ENCODE measurements at places on chromosomes 3 and 15. TPM values are rescaled to one million over a fixed set of nuclear protein-coding genes. Genes with fewer than 3 reads are reported as not detected.
A peak's percentile ranks its signal among the peaks of the same experiment; 100 is the strongest.

- H3K4me3 ChIP-seq = no peak overlapping the region
- H3K4me1 ChIP-seq = no peaks in the 10 kb centered on the region
- H3K27me3 ChIP-seq = no peaks in the 10 kb centered on the region
Observed at GRCh38 chr15:87522997-87523396, 733.5 kb downstream of the NTRK3 start.

DNA sequence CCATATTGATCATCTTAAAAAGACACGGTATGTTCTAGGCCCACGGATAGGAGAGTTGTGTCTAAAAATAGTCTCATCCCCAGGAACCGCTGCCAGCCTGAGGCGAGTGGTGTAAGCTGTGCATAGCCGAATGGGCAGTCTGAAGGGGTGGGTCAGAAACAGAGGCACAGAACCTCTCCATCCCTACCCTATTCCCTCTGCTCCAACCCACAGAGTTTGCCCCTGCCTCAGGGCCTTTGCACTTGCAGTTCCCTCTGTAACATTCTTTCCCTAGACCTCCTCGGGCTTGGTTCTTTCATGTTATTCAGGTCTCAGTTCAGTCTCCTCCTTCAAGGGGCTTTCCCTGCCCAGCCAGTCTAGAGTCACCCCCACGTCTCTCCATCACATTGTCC lies 4.8 kb downstream of the SCN5A start:
- no peak overlapping the region for H3K4me3 ChIP-seq
- H3K27ac ChIP-seq = no peak overlapping the region

GRCh38 chr3:169071003-169071402 lies 592.5 kb downstream of the MECOM start:
- no peaks in the 10 kb centered on the region for H3K36me3 ChIP-seq
- H3K27ac ChIP-seq = no peak overlapping the region
- H3K27me3 ChIP-seq = no peaks in the 10 kb centered on the region
- no peak overlapping the region for H3K4me3 ChIP-seq
- no peaks in the 10 kb centered on the region for H3K4me1 ChIP-seq

GRCh38 chr3:48915296-48915695 lies 3.3 kb upstream of the ARIH2 start:
- peaks cover 12% of the 10 kb centered on the region for H3K4me1 ChIP-seq
- no peak for DNase-seq

DNA sequence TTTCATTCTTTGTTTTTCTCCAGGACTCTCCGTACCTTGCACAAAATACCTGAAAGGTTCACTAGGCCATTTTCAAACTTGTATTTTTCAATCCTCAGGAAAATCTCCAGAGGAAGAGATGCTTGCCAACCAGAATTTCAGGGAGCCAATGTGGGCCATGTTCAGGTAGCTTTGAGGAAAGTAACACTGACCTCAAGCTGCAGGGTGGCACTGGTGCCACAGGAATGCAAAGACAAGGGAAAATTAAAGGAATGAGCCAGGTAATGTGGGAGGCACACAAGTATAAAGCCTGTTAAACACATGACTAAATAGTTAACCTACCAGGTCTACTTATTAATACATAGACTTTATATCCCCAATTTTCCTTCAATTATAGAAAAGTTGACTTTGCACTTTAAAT lies 51.9 kb upstream of the GAP43 start:
- H3K36me3 ChIP-seq = peaks cover 3% of the 10 kb centered on the region
- no peaks in the 10 kb centered on the region for H3K4me1 ChIP-seq
- DNase-seq = no peak
- peaks cover 14% of the 10 kb centered on the region for H3K27me3 ChIP-seq
- H3K27ac ChIP-seq = no peak overlapping the region

Gene EIF2A
- total RNA-seq = 132 TPM

- no peaks in the 10 kb centered on the region for H3K36me3 ChIP-seq
- peaks cover 7% of the 10 kb centered on the region for H3K4me1 ChIP-seq
Observed at GRCh38 chr3:43953380-43953779, 262.6 kb downstream of the ABHD5 start.

DNA sequence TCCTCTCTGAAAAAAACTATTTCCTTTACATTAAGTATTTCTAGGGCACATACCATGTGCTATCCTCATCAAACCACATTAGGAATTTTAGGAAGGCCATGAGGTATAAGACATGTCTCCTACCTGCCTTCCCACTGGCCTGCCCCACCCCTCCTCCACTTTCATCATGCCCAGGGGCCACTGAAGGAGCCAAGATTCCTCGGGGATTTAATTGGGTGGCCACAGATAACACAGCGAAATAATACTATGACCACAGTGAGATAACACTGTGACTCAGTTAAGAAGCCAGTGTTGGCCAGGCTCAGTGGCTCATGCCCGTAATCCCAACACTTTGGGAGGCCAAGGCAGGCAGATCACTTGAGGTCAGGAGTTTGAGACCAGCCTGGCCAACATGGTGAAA lies 9.8 kb upstream of the BMF start:
- H3K36me3 ChIP-seq = no peaks in the 10 kb centered on the region
- peaks cover 14% of the 10 kb centered on the region for H3K27me3 ChIP-seq
- H3K4me3 ChIP-seq = no peak overlapping the region
- H3K4me1 ChIP-seq = peaks cover 9% of the 10 kb centered on the region
- H3K27ac ChIP-seq = no peak overlapping the region

Gene ADAMTS17
- total RNA-seq = 8.1 TPM

- H3K36me3 ChIP-seq = no peaks in the 10 kb centered on the region
- no peak overlapping the region for H3K4me3 ChIP-seq
- no peak for DNase-seq
- H3K4me1 ChIP-seq = no peaks in the 10 kb centered on the region
Observed at GRCh38 chr3:181683563-181683962, 28.2 kb upstream of the SOX2 start.

Gene CFAP161
- not detected for total RNA-seq

- peaks cover 7% of the 10 kb centered on the region for H3K4me1 ChIP-seq
- peak overlapping the region; percentile 39 for H3K27ac ChIP-seq
- H3K4me3 ChIP-seq = no peak overlapping the region
- peaks cover 5% of the 10 kb centered on the region for H3K36me3 ChIP-seq
- DNase-seq = no peak
- no peaks in the 10 kb centered on the region for H3K27me3 ChIP-seq
Observed at GRCh38 chr15:51718219-51718618, 19.2 kb downstream of the LYSMD2 start.

DNA sequence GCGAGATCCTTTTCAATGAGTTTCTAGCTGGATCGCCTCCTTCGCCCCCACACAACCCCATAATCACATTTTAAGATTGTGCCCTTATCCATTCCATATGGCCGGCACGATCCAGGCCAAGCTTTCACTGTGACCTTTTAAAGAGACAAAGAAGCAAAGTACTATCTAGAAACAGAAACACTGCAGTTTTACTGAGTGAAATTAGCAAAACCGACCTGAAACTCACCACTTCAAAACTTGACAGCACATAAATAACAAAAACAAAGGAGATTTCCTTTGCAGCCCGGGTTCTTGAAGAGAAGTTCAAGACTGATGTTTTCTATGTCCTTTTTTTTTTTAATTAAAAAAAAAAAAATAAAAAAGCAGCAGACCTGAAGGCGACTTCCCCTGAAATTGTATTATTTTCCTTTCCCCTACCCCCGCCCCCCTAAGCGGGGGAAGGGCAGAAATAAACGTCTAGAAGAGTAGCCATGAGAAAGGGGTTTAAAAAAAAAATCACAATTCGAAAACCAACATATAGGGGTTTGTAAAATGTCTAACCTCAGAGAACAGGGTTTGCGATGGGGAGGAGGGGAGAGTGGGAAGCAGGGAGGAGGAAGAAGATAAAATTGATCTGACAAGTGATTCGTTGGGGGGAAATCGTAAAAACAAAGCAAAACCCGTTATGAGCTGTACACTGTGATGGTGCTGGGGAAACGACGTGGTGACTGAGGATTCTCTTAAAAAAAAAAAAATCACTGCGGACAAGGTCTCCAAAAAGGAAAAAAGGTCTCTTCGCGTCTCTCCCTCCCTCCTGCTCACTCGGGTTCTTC lies 1.5 kb downstream of the SATB1 start:
- H3K27me3 ChIP-seq = no peaks in the 10 kb centered on the region
- DNase-seq = no peak
- peaks cover 46% of the 10 kb centered on the region for H3K4me1 ChIP-seq
- peaks cover 5% of the 10 kb centered on the region for H3K36me3 ChIP-seq
- H3K4me3 ChIP-seq = peak overlapping the region; percentile 97

- no peaks in the 10 kb centered on the region for H3K36me3 ChIP-seq
- peaks cover 24% of the 10 kb centered on the region for H3K27me3 ChIP-seq
- H3K4me3 ChIP-seq = peak overlapping the region; percentile 88
- peak overlapping the region; percentile 95 for H3K27ac ChIP-seq
- peaks cover 14% of the 10 kb centered on the region for H3K4me1 ChIP-seq
- DNase-seq = no peak
Observed at GRCh38 chr3:120559242-120560061, 36.7 kb upstream of the NDUFB4 start.

Gene TP63
- total RNA-seq = 1.5 TPM

Gene GPR171
- 33.8 TPM for total RNA-seq

DNA sequence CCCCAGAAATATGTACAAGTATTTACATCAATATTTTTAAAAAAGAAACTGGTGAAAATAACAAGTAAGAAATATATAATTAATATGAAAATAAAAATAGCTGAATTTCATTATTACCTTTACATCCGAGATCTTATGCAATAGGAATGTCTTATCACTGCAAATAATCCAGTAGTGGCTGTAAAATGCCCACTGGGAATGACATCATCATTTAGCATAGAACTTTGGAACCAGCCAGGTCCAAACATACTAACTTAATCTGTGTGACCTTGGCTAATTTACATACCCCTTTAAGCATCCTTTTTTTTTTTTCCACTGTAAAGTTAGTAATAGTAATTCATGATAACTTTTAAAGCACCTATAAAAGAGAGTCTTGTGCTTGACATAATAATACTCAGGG lies 611.7 kb downstream of the ZIC1 start:
- H3K4me3 ChIP-seq = no peak overlapping the region
- no peak overlapping the region for H3K27ac ChIP-seq
- no peaks in the 10 kb centered on the region for H3K36me3 ChIP-seq
- no peaks in the 10 kb centered on the region for H3K4me1 ChIP-seq

Gene TMEM212
- total RNA-seq = not detected

DNA sequence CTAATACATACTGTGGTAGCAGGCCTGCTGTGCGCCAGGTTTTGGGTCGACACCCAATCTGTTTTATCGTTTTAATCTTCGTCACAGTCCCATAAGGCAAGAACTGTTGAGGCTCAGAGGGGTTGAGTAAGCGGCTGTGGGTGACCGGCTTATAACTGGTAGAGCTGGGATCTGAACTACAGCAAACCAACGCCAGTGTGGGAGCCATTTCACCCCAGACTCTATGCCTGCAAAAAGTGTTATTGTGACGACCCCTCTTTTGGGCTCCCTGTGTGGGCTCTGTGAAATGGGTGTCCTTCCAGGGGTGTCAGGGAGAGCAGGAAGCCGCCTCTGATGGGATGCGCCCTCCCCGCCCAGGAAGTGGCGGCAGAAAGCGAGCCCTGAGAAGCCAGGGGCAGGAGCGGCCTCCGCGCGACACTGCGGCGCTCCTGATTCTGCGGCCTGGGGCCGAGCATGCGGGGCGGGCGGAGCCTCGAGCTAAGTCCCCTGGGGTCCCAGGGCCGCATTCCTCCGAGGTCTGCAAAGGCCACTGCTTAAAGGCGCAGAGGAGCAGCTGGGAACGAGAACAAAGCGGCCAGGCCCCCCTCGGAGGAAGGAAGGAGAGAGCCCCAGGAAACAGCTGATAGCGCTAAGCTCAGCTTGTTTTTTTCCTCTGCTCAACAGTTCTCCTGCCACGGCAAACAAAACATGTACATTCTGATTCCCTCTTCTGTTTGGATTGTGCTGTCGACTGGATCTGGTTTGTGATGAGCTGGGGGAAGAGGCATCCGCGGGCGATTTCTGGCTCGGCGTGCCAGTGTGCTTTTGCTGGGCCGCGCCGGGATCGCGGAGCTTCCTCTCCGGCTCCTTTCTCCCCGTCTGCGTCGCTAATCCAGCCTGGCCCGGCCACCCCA lies 33.9 kb downstream of the GRK7 start:
- peak; percentile 29 for DNase-seq
- peak overlapping the region; percentile 93 for H3K27ac ChIP-seq
- peak overlapping the region; percentile 89 for H3K4me3 ChIP-seq
- peaks cover 39% of the 10 kb centered on the region for H3K4me1 ChIP-seq
- H3K27me3 ChIP-seq = no peaks in the 10 kb centered on the region

GRCh38 chr3:178195824-178196223 lies 340.4 kb upstream of the KCNMB2 start:
- H3K4me3 ChIP-seq = no peak overlapping the region
- no peak for DNase-seq
- no peaks in the 10 kb centered on the region for H3K27me3 ChIP-seq

DNA sequence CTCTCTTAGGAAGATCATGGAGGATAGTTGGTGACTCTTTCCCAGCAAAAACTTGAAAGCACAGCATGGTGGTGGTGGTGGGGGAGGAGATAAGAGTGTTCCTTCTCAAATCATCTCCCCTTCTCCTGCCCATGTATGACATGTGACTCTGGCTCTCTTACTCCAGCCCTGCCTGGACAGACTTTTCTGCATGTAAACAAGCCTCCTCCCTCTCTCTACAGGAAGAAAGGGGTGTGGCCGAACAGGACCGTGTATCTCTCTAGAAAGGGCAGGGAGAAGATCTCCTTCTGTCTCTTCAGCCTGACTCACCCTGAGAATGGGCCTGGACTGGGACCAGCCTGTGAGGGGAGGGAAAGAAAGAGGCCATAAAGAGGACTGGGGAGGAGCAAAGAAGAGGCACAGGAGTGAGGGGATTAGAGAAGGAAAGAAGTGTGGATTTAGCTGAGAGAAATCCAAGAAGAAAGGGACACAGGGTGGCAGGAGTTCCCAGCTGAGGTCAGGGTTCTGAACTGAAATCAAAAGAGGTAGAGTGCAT lies 1.5 kb downstream of the CELF6 start:
- no peak for DNase-seq
- peak overlapping the region; percentile 70 for H3K4me3 ChIP-seq
- no peaks in the 10 kb centered on the region for H3K36me3 ChIP-seq
- H3K27me3 ChIP-seq = no peaks in the 10 kb centered on the region

Gene HESX1
- total RNA-seq = not detected

Gene LMOD3
- total RNA-seq = not detected

Gene ANKRD63
- not detected for total RNA-seq

GRCh38 chr3:3023111-3023745 lies 86.9 kb downstream of the IL5RA start:
- no peak for DNase-seq
- H3K4me1 ChIP-seq = peaks cover 5% of the 10 kb centered on the region
- no peak overlapping the region for H3K27ac ChIP-seq
- no peaks in the 10 kb centered on the region for H3K36me3 ChIP-seq

DNA sequence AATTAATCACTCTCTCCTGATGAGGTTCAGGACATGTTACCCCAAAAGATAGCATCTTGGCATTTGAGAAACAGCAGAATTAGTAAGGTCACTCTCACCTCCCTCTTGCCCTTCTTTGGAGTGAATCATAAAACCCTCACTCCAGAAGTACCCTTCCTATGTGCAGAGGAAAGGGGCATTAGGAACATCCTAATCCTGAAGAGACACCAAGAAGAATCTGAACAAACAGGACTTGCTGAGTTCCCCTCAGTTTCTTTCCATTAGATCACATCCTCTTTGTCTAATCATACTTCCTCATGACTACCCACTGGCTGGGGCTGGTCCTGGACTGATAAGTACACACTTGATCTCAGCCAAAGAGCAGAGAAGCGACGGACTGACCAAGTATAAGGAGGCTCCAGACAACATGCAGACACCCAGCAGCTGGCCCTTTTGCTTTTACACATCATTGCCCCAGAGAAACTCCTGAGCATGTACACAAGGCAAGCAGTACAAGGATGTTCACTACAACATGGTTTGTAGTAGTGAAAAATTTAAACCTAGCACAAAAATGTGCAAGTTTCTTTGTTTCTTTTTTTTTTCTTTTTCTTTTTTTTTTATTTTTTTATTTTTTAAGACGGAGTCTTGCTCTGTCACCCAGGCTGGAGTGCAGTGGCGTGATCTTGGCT lies 15.0 kb upstream of the TM6SF1 start:
- peaks cover 3% of the 10 kb centered on the region for H3K36me3 ChIP-seq
- peaks cover 4% of the 10 kb centered on the region for H3K4me1 ChIP-seq
- no peak for DNase-seq
- no peak overlapping the region for H3K4me3 ChIP-seq
- H3K27me3 ChIP-seq = peaks cover 26% of the 10 kb centered on the region
